ENCODE measurements at places on chromosomes 3 and 15.

DNA sequence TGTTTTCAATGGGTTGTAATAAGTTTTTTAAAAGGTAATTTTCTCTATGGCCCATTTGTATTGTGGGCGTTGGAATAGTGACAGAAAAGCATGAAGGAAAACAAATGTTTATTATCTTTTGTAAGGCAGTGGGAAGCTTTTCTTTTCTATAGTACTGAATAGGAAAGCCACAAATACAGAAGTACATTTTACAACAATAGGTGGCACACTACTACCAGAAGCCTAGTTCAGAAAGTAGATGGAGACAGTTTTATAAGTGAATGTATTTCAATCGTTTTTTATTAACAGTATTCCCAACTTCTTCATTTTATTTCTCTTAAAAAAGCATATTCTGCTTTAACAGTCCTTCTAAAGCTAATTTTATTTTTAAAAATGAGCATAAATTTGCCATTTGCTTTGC, 296.7 kb downstream of the PTPRG start:
- DNase-seq = no peak

DNA sequence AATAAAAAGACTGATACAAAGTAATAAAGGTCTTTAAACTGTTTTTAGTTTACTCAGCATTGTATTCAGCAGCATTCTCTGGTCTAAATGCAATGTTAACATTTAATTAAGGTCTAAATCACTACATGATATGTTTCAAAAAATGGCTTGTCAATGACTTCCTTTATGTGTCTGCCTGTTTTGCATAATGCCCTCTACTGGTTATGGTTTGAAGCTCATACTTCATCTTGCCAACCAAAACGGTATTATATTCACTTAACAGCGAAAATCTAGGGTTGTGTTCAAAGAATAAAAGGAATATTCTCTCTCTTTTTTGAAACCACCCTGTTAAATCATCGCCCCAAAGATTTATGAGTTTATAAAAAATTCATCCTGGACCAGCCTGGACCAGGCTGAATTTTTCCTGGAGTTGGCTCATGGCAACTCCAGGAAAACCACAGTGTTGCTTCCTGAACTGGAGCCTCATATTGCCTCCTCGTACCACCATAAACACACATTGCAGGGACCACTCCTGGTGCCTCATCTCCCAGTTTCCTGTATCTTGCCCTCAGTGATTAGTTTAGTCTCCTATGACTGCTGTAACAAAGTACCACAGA, 6.7 kb upstream of the NCEH1 start:
- no peak for DNase-seq

- DNase-seq = no peak
Measured at GRCh38 chr3:156611870-156612494, 57.1 kb upstream of the SSR3 start.

- DNase-seq = no peak
Measured at GRCh38 chr15:96792216-96792615, 461.7 kb downstream of the NR2F2 start.

GRCh38 chr3:36484386-36484785, 104.1 kb downstream of the STAC start:
- no peak for DNase-seq

- no peak for DNase-seq
Measured at GRCh38 chr3:108065096-108065495, 25.7 kb downstream of the CD47 start.

DNA sequence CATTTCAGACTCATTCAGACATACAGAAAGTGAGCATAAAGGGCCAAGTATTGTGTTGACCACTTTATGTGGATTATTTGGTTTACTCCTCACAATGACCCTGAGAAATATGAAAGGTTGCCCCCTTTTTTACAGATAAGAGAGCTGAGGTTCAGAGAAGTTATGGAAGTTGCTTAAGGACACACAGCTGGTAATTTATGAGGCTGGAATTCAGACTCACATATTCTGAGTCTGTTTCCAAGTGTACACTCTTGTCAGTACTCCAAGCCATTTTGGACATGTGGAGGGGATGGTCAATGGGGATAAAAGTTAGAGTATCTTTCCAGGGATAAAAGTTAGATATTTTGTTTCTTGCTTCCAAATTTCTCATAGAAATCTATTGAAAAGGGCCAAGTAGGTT, 15.9 kb downstream of the ITPR1 start:
- DNase-seq = no peak

All from left hindlimb (tissue), 1 donor.